Esophagus mucosa (tissue), 1 donor: ENCODE measurements at places on chromosomes 3 and 15. TPM values are rescaled to one million over a fixed set of nuclear protein-coding genes. Genes with fewer than 3 reads are reported as not detected.

Gene DAZL
- total RNA-seq, result not detected

Gene PTX3
- 0.16 TPM for total RNA-seq

Gene CTXN2
- not detected for total RNA-seq

Gene GRIP2
- total RNA-seq, result 2.0 TPM

Gene NMD3
- 35.3 TPM for total RNA-seq

Gene EOGT
- 19.6 TPM for total RNA-seq

Gene CCDC33
- 0.32 TPM for total RNA-seq

Gene GAP43
- not detected for total RNA-seq

Gene COL8A1
- total RNA-seq, result 2.2 TPM

Gene ALG1L2
- not detected for total RNA-seq

- no peak for ATAC-seq
Measured at GRCh38 chr3:30286811-30287210, 319.6 kb upstream of the TGFBR2 start.

- ATAC-seq, result no peak
Measured at GRCh38 chr3:18190646-18191045, 234.5 kb downstream of the SATB1 start.

DNA sequence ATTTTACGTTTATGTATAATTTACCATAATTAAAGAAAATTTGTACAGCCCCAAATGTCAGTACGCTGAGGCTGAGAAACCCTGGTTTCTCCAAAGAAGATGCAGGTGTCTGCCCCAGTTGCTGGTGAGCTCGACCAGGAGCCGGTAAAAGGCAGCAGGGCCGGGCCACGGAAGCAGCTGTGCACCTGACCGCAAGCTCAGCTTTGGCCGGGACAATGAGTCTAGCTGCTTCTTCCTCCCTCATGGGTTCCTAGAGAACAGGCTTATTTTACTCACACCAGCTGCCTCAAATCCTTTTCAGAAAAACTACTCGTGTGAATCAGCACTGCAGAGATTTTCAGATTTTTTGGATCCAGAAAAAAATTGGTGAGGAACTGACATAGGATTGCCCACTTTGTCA is 18.0 kb upstream of the ZXDC start:
- ATAC-seq, result no peak

GRCh38 chr3:58575971-58576652 is 1.1 kb downstream of the FAM107A start:
- ATAC-seq, result no peak

DNA sequence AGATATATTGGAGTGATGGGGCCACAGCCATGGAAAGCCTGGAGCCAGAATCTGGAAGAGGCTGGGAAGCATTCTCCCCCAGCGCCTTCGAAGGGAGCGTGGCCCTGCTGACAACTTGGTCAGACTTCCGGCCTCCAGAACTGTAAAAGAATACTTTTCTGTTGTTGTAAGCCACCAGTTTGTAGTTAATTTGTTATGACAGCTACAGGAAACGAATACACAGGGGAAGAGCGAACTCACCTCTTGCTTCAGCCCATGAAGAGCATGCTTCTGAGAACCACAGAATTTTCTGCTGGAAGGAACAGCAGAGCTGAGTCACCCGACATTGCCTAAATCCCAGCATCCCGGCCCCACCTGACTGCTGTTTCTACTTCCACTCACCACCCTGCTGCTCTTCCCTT is 501.7 kb downstream of the SHQ1 start:
- peak; percentile 76 for ATAC-seq

GRCh38 chr3:134253475-134254226 is 3.0 kb upstream of the RYK start:
- ATAC-seq, result no peak

- ATAC-seq, result no peak
Measured at GRCh38 chr15:61339516-61339915, 110.4 kb upstream of the RORA start.

DNA sequence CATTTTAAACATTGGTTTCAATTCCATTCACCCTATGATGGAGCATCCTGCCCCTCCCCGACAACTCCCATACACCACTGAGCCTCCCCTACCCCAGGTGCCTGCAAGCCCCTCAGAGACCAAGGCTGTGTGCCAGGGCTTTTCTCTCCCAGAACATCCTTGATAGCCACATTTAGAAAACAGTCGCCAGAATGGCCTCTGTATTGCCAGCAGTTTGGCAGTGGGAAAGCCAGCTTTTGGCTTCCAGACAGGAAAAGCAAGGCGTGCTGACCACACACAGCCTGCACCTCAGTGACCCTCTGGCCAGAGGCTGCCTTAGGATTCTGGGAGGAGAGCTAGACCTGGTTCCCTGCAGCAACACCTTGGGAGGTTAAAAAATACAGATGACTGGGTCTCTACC is 18.2 kb upstream of the HRH1 start:
- no peak for ATAC-seq

- no peak for ATAC-seq
Measured at GRCh38 chr3:37283011-37283410, 108.6 kb upstream of the LRRFIP2 start.

- no peak for ATAC-seq
Measured at GRCh38 chr3:58384381-58385090, 49.1 kb downstream of the PDHB start.

DNA sequence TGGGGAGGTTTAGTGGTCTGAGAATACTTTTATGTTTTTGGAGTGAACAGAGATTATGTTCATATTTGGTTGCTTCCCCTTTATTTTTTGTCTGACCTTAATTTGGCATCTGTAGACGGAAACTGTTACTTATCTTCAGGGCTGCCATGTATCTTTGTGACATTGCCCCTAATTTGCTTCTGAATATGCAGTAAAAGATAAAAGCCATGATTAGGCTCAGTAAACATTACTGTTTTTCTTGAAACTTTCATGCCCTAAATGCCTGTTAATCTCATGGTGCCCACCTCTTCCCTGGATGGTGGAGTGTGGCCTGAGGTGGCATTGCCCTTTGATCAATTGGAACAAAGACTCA is 106.7 kb downstream of the C3orf70 start:
- ATAC-seq, result no peak

DNA sequence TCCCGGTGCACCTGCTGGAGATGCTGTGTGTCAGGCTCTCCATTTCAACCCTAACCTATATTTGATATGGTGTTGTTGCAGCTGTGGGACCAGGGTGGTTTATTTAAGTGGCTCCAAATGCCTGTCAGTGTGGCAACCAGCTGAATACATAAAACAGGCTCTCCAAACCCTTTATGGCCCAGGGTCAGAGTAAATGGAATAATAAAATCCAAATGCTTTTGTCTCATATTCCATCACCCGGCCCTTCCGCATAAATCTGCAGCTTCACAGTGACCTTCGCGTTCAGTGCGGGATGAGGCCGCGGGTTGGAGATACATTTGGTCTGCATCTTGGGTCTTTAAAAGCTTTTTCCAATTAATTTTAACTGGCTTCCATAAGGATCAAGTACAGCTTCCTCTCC is 382.1 kb upstream of the NR2F2 start:
- ATAC-seq, result no peak

DNA sequence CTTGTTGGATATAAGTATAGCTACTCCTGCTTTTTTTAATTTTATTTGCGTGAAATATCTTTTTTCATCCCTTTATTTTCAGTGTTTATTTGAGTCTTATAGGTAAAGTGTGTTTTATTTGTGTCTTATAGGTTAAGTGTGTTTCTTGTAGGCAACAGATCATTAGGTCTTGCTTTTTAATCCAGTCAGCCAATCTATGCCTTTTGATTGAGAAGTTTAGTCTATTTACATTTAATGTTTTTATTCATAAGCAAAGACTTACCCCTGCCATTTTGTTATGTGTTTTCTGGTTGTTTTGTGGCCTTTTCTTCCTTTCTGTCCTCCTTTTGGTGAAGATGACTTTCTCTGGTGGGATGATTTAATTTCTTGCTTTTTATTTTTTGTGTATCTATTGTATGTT is 232.0 kb downstream of the RAP2B start:
- no peak for ATAC-seq

- no peak for ATAC-seq
Measured at GRCh38 chr3:68878322-68878721, 54.0 kb downstream of the TAFA4 start.

GRCh38 chr3:20478436-20478835 is 292.4 kb upstream of the SGO1 start:
- ATAC-seq, result no peak

DNA sequence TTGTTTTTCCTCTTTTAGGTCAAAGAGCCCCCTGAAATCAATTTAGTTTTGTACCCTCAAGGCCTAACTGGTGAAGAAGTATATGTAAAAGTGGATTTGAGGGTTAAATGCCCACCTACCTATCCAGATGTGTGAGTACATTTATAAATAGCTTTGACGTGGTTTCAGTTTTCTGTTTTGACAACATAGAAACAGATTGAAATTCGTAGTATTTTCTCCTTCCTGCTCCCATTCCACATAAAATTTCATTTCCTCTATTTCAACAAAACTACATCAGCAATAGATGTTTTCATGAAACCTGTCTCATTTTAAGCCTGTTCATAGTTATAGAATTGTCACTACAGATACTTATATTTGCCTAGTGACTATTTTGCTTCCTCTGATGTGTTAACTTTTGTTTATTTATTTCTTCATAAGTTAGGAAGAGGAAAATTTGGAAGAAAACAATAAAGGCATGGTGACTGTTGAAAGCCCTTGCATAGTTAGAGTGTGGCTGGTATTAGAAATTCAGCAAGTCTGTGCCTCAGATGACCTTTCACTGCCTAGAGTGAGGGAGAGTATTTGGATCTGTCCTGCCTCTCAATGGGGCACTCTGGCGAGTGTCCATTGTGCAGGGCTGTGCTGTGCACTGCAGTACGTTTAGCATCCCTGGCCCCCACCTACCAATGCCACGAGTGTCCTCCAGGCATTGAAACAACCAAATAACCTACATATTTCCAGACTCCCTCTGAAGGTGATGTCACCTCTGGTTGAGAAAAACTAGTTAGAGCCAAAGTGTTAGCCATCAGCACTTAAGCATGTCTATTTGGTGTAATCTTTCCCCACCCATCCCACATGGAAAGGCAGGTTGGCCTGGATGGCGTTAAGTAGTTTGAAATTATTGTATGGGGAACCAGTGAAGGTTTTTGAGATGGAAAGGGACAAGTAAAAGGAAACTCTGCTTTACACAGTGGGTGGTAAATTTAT is 5.9 kb downstream of the EIF2AK4 start:
- ATAC-seq, result no peak

GRCh38 chr3:114178770-114179368 is at the start of gene DRD3:
Gene DRD3, minus strand, starts transcription at chr3:114179052. Its CDS starts 7,060 bp downstream, at chr3:114171992.
- ATAC-seq, result no peak

GRCh38 chr3:67450153-67450552 is 204.3 kb downstream of the SUCLG2 start:
- ATAC-seq, result no peak

GRCh38 chr15:101406036-101406435 is 83.5 kb downstream of the PCSK6 start:
- ATAC-seq, result no peak
